A549 treated with Mapracorat at 1 μM for 4 hours (cell line): ENCODE measurements at places on chromosomes 6 and 20. TPM values are rescaled to one million over a fixed set of nuclear protein-coding genes. Genes with fewer than 3 reads are reported as not detected.

Gene MARCKS
- total RNA-seq: 11.3 to 21.1 TPM (median 18.8 TPM) in 5 replicates

Gene MMP24
- total RNA-seq: 22.6 to 29.3 TPM (median 29.1 TPM) in 5 replicates

Gene TMEM74B
- total RNA-seq: 3.0 to 5.0 TPM (median 4.7 TPM) in 5 replicates

Gene DAAM2
- 0.04 to 0.24 TPM (median 0.13 TPM) in 5 replicates for total RNA-seq

Gene GSTA2
- not detected in 5 replicates for total RNA-seq

Gene DEF6
- total RNA-seq: 0.10 to 0.19 TPM in 2 of 5 replicates, not detected in the others

Gene LIME1
- total RNA-seq: 5.6 to 12.4 TPM (median 9.3 TPM) in 5 replicates

Gene MACROD2
- total RNA-seq: 0.29 to 0.75 TPM (median 0.58 TPM) in 5 replicates

Gene TULP4
- total RNA-seq: 4.8 to 7.8 TPM (median 5.9 TPM) in 5 replicates

Gene PRRT1
- 0.33 to 1.5 TPM (median 0.63 TPM) in 5 replicates for total RNA-seq

Gene JPH2
- total RNA-seq: 4.6 to 5.7 TPM (median 4.9 TPM) in 5 replicates

Gene C6orf141
- 9.7 to 13.3 TPM (median 11.2 TPM) in 5 replicates for total RNA-seq

Gene RIPOR2
- 0.35 to 0.66 TPM (median 0.48 TPM) in 5 replicates for total RNA-seq

Gene HLA-DQB1
- total RNA-seq: not detected in 5 replicates

Gene TRAPPC3L
- not detected in 5 replicates for total RNA-seq

Gene PPDPF
- total RNA-seq: 265 to 337 TPM (median 318 TPM) in 5 replicates

Gene TRIM15
- total RNA-seq: not detected in 5 replicates

Gene LST1
- 0.16 to 0.36 TPM in 2 of 5 replicates, not detected in the others for total RNA-seq
